Stimulated activated CD8-positive, alpha-beta memory T cell treated with anti-CD3 and anti-CD28 coated beads, Interleukin-2, amount 100 ng/mL, for 1 hour (primary cell): ENCODE measurements at places on chromosomes 6 and 20.

GRCh38 chr6:155472886-155473285, 17.2 kb upstream of the NOX3 start:
- no peak for DNase-seq

DNA sequence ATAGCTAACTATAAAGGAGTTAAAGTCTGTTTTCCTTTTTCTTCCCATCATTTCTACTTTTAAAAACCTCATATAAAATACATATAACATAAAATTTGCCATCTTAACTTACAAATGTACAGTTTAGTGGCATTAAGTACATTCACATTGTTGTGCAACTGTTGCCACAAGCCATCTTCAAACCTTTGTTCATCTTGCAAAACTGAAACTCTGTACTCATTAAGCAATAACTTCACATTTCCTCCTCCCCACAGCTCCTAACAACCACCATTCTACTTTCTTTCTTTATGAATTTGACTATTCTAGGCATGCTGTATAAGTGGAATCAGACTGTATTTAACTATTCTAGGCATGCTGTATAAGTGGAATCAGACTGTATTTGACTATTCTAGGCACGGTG, 4.5 kb downstream of the CCDC170 start:
- DNase-seq: no peak

DNA sequence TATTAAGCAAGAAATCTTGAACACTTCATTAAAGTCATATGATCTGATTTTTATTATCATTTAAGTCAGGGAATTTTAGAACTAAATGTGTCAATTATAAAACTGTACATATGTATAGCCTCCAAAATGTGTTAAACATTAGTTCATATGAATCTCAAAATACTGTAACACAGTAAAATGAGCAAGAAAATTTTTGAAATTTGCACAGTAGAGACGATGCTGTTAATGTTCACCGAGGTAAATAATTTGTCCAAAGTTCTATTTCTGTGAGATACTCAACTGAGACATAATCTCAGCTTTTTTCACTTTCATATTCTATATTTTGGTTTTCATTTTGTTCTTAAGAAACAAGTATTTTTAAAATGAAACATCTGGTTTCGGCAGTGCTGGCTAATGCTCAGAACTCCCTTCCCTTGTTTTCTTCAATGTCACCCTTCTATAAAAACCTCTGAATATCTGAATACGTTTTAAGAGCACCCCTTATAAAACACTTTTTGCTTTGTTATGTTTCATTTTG, 353.1 kb downstream of the LAMA2 start:
- no peak for DNase-seq

- peak; percentile 100 for DNase-seq
These were observed 3.4 kb downstream of the BRD2 start for GRCh38 chr6:32971581-32972352.

DNA sequence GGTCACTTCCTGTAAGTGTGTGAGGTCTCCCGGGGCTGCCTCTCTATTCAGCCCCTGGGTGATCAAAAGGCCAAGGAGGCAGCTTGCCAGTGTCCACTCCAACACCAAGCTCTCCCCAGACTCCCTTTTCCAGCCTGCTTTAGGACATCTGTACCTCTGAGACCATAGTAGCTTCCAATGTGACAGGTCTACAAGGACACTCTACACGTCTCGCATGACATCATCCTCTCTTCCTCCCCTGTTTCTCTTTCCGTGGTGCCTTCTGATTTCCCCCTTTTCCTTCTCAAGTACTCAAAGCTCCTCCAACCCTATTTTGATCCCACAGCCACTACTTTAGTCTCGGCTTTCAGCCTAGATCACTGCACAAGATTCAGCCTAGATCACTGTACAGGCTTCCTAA, 26.4 kb downstream of the HLA-F start:
- no peak for DNase-seq

DNA sequence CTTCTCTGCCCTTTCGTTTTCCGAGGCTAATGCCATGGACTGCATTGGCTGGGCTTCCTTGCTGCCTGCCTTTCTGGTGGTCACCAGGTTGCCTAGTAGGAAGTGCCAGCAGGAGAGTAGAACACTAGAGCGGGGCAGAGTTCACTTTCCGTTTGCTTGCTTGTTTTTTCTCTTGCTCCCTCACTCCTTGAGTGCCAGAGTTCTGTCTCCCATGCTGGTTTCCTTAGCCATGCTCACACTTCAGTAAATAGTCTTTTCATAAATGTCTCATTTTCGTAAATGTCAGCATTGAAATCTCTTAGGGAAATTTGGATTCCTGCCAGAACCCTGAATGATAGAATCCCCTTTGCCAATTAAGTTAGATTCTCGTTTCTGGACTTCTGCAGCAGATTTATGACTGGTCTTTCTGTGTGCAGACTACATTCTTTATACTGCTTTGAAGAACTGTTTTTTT, 63.9 kb downstream of the FAM83B start:
- DNase-seq: no peak

DNA sequence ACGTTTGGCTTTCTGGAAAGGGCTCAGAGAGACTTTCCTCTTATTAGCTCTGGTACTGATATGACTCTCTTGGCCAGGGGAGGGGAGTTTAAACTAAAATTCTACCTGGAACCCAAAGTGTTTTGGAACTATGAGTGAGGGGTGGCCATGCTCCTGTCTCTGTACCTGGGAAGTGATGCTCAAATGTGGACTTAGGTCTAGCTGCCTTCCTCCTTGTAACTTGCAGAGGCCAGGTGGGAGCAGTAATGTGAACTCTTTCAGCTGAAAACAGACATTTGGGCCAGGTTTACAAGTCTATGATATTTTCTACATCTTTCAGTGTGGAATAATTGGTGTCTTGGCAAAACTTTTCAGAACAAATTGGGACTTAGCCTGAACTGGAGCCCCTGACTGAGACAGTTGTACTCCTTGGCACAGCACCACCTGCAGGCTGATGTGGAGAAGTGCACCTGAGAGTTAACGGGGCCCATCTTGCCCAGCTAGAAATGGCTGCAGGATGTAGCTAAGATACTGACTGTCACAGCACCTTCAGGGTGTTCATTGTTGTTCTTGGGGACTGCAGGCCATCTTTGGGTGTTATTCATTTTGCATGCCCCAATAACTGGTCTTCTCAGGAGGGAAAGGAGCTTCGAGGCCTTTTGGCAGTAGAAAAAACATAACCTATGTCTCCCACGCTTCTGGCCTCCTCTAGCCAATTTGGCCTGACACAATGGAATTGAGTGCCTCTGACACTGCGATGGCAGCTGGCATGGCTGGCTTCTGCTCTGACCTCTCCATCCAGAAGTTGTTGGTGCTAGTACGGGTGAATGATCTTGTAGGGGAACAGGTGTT, 37.1 kb downstream of the CD109 start:
- DNase-seq: peak; percentile 50

GRCh38 chr6:37205175-37205996, 35.4 kb downstream of the PIM1 start:
- DNase-seq: no peak

DNA sequence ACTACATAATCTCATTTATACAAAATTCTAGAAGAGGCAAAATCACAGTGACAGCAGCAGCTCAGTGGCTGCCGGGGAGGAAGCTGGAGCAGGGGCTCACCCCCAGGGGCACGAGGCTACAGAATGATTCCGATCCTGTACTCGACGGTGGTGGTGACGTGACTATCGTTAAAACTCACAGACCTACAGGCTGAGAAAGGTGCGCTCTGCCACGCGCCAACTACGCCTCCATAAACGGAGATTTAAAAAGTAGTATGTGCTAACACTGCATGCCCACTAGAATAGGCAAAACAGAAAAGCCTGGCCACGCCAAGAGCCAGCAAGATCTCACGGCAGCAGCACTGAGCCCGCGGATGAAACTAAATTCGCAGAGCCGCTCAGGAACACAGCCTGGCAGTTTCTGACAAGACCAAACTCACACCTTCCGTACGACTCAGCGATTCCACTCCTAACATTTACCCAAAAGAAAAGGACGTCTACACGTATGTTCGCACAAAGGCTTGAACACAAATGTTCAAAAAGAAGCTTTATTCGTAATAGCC, 25.2 kb downstream of the TAF4 start:
- DNase-seq: no peak

DNA sequence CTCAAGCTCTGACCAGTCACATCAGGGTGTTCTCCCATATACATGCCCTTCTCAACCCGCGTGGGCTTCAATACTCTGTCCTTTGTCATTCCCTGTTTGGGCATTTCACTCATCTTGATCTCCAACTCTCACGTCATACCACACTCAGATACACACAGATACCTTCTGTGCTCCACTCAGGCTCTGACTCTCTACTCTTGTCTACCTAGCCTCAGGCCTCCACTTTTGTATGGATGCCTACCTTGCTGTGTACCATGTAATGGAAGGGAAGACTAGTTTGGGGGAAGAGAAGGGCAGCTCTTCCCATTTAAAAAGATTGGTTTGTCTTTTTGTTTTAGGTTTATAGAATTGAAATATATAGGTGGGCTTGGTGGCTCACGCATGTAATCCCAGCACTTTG, 48.6 kb downstream of the ASXL1 start:
- DNase-seq: no peak

DNA sequence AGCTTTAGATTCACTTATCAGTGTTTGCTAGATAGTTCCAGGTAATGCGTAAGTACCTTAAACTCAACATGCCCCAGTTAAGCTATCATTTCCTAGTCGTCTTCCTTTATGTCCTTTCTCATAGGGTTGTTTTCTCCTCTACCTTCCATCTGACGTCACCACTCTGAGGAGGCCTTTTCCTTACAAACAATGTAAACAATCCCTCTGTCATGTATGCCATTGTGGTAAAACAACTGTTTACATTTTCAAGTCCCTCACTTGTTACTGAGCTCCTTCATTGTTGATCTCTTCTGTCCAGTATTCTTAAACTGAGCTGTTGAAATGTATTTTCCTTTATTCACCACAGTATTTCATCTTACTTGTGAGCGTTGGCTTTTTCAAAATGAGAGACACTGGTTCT, 45.4 kb upstream of the PLCG1 start:
- DNase-seq: no peak

DNA sequence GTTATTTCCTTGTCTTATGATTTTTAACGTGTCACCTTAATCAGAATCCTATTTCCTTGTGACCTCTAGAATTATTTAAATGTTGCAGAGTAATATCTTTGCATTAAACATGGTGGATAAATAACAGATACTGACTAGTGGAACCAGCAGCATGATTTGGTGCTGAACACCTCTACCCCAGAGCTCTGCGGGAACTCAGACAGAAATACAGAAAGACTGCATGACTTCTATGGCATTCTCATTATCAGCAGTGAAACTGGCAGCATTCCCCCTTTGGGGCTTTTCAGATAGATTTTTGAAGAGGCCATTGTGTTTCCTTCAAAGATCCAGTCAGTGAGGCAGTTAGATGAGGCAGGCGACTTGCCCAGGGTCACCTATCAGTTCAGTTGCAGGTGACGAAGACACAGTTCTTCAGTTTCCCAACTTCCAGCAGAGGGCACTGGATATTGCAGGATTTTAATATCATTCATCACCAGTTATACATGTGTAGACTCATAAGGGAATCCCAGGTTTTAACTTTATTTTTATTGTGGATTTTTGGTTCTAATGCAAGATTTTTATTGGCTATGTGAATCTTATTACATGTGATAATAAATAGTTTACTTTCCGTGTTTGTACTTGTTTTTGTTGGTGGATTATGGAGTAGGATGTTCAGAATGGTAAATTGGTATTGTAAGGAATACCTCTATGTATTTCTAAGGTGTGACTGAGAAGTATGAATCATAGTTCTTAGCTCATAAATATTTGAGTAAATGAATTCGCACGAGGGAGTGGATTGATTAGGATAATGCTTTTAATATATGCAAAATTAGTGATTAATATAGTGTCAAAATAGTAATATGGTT, 81.3 kb downstream of the AFDN start:
- DNase-seq: no peak

GRCh38 chr20:2914160-2914559, 40.9 kb downstream of the PTPRA start:
- no peak for DNase-seq

DNA sequence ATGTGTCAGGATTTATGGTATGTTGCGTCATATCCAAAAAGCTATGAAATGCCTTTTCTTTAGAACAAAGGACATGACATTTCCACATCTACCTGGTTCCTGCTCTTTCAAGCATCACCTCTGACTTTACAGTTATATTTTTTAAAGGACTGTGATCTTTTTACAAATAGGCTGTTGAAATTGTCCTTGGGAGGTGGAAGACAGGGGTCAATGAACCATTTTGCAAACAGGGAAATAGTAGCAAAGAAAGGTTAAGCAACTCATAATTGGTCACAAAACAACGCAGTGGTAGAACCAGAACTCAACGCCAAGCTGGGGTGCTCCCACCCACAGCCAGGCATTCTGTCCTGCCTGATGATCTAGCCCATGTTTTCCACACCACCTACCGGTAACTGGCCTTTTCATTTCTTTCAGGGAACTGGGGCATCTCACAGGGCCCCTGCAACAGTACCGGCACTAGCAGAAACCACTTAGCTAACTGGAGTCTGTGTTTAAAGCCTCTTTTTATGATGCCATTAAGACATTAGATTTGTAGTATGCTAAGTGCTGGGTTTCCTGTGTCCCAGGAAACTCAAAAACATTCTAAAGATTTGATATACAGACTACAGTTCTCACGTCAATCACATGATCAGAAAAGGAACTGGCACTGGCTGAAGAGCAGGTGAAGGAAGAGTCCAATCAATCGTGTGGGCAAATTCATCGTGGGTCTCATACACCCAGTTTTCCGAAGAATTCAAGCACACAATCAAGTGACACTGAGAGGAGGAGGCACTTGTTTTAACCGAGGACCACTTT, 13.9 kb downstream of the ZNF217 start:
- no peak for DNase-seq

DNA sequence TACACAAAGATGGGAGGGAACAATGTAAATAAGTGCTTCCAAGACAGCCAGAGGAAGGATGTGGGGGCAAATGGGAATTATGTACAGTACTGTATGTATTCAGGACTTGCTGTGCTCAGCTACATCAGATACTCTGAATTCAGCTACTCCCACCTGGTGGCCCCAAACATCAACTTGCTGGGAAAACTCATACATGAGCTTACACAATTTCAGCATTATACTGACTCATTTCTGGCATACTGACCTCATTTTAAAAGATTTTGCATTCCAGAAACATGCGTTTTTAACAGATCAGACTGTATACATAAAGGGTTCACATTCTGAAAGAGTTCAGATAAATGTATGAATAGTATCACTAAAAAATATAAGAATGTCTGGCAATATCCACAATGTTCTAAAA, 59.7 kb downstream of the GPX5 start:
- no peak for DNase-seq

DNA sequence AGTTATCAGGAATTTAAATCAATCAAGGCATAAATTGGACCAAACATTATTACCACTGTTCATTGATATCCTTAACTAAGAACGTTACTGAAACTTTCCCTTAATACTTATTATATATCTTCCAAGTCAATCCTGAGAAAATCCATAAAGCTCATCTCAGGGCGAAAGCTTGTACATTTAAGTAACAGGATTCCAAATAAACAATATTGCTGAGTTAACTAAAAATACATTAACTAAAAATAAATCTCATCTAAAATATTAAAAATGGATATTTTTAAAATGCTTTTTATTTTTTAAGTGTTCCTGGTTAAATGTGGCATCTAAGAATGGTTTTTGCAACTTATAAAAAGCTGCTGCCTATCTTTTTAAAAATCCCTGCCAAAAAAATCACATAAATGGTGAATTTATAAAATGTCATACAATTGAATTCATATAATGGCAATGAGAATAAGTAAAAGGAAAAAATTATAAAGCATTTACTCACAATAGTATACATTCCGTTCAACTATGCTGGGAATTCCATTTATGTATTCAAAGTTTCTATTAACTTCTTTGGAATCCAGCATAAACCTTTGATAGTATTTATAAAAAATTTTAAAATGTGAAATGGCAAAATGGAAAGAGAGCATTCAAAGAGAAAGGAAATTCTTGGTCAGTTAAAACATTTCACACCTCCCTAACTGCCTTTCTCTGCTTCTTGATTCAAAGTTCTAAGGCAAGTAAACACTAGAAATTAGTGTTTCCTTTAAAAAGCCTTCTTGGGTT, 20.8 kb upstream of the GMDS start:
- no peak for DNase-seq
